ENCODE measurements at places on chromosomes 5 and 9.
A peak's percentile ranks its signal among the peaks of the same experiment; 100 is the strongest.

- DNase-seq = no peak
These were observed 58.9 kb downstream of the INSYN2B start for GRCh38 chr5:169921384-169921783.

GRCh38 chr9:127971357-127972235, 9.2 kb downstream of the EEIG1 start:
- no peak for DNase-seq

DNA sequence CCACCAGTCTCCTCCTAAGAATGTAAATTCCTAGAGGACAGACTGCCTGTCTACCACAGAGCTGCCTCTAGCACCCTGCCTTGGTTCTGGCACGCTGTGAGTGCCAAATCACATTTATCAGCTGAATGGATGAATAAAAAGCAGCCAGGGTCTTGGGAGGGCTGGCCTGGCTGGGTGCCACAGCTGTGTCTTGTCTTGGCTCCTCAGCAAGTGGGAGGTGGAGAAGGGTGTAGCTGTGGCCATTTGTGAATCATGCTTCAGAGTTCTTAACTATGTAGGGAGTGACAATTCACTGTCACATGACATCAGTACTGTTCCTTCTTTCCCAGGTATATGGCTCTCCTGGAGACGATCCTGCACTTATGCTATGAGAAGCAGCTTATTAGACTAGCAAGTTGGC, 70.6 kb downstream of the DCP2 start:
- DNase-seq = no peak

DNA sequence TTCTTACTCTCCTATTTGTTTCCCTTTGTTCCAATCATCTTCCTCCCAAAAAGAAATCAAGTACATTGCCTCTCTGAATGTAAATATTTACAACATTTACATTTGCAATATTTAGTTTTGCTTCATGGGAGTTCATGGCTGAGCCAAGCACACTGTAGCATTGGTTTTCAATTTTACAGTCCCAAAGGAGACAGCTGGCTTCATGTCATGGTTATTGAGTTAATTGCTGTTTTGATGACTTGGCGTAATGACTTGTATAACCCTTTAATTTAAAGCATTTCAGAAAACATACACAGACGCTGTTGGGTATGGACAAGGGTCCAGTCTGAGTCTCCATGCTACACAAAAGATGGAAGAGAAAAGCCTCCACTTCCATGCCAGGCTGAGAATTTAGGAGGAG, 25.6 kb upstream of the VLDLR start:
- DNase-seq = no peak

DNA sequence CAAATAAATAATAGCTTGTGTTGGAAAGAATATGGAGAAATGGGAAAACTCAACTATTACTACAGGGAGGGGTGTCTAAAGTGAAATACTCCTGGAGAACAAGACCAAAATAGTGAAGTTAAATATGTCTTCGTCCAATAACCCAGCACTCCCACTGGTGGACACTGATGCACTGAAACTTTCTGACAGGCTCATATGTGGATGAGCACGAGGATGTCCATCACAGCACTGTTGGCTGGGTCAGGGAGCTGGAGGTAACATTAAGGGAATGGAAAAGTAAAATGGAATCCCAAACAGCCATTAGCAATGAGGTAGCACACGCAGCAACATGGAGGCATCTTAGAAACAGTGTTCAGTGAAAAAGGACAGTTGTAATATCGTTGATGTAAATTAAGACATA, 86.5 kb downstream of the LMNB1 start:
- DNase-seq = no peak

DNA sequence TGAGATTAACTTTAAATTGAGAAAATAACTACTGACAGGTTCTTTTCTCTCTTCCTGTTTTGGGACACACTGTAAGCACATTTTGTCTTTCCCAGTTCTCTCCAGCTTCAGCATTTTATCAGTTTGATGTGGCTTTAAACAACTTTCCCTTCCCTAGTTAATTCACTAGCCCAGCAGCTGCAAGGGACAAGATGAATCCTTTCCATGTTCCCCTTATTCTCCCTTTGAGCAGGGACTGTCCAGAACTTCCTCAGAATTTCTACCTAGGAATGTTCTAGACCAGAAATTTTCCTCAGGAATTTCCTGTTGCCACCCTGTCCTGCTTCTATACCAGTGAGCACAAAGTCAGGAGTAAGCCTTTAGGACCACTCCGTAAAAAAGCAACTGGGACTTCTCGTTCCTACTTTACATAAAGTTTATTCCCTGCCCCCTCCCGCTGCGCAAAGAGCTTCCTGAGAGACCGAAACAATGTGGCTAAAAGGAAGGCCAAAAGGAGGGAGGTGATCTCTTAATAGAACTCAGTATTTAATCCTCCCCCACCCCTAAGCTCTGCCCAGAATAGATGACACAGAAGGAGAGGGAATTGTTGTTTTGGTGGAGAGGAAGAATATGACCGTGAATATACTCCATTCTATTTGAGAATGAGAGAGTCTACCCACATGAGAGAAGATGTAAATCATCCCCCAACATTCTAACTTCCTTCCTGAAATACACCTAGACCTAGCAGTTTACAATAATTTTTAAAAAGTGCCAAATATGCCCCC, 61.9 kb downstream of the GLIS3 start:
- no peak for DNase-seq

- no peak for DNase-seq
These were observed 10.0 kb upstream of the DELE1 start for GRCh38 chr5:141913560-141914198.

- DNase-seq = no peak
These were observed 501.5 kb downstream of the SPATA31D1 start for GRCh38 chr9:82490019-82490499.

GRCh38 chr5:10431415-10431814, 10.3 kb upstream of the ROPN1L start:
- no peak for DNase-seq

DNA sequence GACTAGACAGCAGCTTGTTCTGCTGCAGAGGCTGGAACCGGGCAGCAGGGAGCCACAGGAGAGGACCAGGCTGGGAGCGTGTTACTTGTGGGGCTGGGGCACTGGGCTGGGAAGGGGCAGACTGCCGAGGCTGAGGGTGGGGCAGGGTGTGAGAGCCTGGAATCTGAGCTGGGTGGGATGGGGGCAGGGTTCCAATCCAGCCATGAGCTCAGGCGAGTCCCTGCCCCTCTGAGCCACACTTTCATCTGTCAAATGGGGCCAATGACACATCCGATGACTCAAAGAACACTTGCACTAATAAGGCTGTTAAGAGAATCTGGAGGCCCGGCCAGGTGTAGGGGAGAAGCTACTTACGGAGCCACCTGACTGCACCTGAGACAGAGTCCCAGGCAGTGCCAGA, 18.7 kb upstream of the WDR38 start:
- no peak for DNase-seq

- DNase-seq = no peak
These were observed 1.7 kb downstream of the FKBP15 start for GRCh38 chr9:113219186-113219936.

DNA sequence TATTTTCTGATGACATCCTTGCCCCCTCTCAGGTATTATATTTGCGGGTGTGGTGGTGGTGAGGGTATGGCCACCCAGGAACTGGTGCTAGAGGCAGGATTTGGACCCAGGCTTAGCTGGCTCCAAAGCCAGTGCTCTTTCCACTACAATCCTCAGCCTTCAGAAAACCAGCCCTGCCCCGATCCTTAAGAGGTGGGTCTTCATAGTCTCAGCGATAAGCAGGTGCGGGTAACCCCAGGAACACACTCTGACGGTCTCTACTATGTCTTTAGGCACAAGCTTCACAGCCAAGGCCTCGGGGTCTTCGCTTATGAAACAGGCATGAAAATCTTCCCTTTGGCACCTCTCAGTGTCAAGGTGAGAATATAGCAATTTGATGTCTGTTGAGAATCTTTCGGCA, 169.3 kb downstream of the FGF18 start:
- no peak for DNase-seq

GRCh38 chr5:35659556-35659955, 41.9 kb downstream of the SPEF2 start:
- no peak for DNase-seq

DNA sequence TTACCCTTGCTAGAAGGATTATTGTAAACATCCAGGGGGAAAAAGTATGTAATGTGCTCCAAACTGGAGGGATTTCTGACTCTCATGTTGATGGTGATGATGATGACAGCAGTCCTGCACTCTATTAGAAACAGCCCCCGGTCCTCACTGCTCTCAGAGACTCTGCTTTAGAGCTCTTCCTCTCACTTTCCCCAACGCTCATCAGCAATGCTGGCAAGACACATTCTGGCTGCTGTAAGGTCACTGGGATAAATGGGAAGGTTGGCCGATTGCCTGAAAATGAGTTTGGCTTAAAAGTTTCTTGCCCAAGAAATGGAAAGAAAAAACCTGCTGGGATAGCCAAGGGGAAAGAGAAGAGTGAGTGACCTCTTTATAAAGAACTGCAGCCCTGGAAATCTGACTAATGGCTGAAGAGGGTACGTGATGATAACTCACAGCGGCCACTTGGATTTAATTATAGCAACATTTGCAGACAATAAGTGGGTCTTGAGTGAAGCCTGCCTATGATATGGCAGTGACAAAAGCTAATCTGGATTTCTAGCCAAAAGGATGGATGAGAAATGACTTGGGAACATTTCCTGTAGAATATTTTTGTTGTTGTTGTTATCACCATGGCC, 235.8 kb downstream of the TMEM38B start:
- no peak for DNase-seq

DNA sequence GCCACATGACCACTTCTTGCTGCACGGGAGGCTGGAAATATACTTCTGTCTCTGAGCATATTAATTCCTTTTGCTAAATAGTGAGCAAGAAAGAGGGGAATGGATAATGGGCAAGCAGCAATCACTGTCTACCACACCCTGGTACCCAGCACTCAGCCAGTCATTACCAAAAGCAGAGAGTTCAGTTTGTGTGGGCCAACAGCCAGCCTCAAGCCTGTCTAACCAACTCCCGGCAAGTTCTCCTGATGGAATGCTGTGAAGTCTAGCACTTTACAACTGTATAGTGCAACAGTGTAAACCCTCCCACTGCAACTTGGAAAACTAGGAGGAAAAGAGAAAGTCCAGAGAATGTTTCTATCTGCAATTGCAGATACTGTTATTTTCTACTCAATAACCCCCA, 47.8 kb downstream of the PLK2 start:
- no peak for DNase-seq

GRCh38 chr5:143699121-143699520, 112.8 kb upstream of the HMHB1 start:
- DNase-seq = no peak

DNA sequence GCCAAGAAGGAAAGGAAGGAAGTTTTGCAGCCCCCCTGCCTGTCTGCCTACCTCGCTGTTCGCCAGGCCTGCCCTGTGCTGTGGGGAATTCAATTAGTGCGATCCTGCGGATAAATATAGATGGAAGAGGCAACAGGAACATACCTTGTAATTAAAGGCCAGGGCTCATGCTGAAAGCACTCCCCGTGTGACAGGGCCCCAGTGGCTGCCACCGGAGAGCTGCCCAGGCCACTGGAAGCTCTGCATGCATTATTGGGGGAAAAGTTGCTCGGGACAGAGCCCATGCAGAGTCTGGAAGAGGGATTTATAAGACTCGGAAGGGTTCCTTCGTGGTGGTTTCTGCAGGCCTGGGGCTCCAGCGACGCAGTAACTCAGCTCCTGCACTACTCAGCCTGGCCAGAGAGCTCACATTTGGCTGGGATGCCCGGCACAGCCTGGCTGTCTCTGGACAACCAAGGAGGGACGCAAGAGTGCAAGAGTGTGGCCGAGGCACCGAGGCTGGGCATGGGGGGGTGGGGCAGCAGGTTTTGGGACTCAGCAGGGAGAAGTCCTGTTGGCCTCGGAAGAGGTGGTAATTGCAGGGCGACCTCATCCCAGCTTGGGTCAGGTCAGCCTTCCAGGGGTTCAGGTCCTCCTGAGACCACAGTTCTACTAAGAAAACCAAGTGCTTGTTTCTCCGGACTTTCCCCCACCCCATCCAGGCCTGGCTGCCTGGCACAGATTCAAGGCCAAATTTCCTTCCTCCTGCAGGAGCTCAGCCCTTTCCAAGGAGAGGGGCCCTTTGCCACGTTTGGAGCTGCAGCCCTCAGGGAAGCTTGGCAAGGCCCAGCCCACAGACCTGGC, 68.1 kb upstream of the GGTA1 start:
- DNase-seq = no peak

GRCh38 chr5:179118756-179119414, 58.7 kb downstream of the ZNF354C start:
- peak; percentile 0 for DNase-seq

- DNase-seq = no peak
These were observed 202.9 kb upstream of the WWC1 start for GRCh38 chr5:168088410-168089173.

DNA sequence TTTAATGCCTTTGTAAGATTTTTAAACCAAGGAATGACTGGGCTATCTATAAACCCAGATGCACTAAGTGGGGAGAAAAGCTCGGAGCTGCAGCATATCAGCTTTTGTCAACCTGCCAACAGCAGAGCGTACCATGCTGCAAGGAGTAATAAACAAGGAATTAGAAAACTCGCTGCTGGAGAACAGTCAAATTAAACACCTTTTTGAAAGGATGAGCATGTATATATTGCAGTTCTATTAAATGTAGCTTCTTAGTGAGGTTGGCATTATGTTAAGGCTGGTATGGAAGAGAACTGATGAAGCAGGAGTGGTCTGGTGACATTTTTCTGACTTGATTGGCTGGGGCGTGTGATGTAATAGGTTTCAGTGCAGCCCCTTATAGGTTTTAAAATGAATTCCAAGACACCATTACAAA, 74.7 kb downstream of the PIK3R1 start:
- no peak for DNase-seq
